ENCODE measurements at places on chromosomes 5 and 9. TPM values are rescaled to one million over a fixed set of nuclear protein-coding genes. Genes with fewer than 3 reads are reported as not detected.

- peaks cover 11% of the 10 kb centered on the region for H3K4me1 ChIP-seq
- H3K36me3 ChIP-seq, result peaks cover 7% of the 10 kb centered on the region
- H3K27me3 ChIP-seq, result no peaks in the 10 kb centered on the region
- H3K27ac ChIP-seq, result no peak overlapping the region
Measured at GRCh38 chr9:5951686-5952211, 61.1 kb downstream of the MLANA start.

GRCh38 chr5:38536968-38537367, 19.5 kb downstream of the LIFR start:
- peak overlapping the region; percentile 45 for H3K27ac ChIP-seq
- H3K36me3 ChIP-seq, result no peaks in the 10 kb centered on the region
- peaks cover 65% of the 10 kb centered on the region for H3K4me1 ChIP-seq
- no peaks in the 10 kb centered on the region for H3K27me3 ChIP-seq
- H3K4me3 ChIP-seq, result no peak overlapping the region
- DNase-seq, result no peak

- no peak overlapping the region for H3K4me3 ChIP-seq
- H3K36me3 ChIP-seq, result no peaks in the 10 kb centered on the region
- DNase-seq, result no peak
- no peak overlapping the region for H3K27ac ChIP-seq
- H3K4me1 ChIP-seq, result no peaks in the 10 kb centered on the region
- H3K27me3 ChIP-seq, result no peaks in the 10 kb centered on the region
Measured at GRCh38 chr5:10710513-10711128, 50.4 kb downstream of the DAP start.

DNA sequence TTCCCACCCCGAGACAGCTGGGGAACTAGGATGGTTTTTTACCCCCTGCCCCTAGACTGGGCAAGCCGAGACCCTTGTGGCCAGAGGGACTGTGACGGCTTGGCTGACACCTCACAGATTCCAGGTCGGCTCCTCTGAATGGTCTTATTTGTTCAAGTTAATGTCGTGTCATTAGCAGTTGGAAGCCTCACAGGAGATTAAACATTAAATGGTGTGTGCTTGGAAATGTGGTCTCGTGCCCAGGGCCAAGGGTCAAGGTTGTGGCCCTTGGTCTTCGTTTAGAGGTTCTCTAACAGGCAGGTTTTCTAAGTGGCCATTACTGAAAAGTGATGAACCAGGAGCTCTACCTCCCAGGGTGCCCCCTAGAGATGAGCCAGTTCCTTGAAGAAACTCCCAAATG, 61.2 kb upstream of the RXRA start:
- peaks cover 59% of the 10 kb centered on the region for H3K27me3 ChIP-seq
- H3K4me1 ChIP-seq, result peaks cover 14% of the 10 kb centered on the region
- no peak overlapping the region for H3K4me3 ChIP-seq
- H3K36me3 ChIP-seq, result no peaks in the 10 kb centered on the region
- H3K27ac ChIP-seq, result no peak overlapping the region

GRCh38 chr9:134959126-134959970, 41.6 kb upstream of the FCN1 start:
- no peaks in the 10 kb centered on the region for H3K27me3 ChIP-seq
- H3K27ac ChIP-seq, result no peak overlapping the region
- no peaks in the 10 kb centered on the region for H3K4me1 ChIP-seq

GRCh38 chr5:27129926-27130325, 91.5 kb upstream of the CDH9 start:
- no peak overlapping the region for H3K4me3 ChIP-seq
- H3K4me1 ChIP-seq, result no peaks in the 10 kb centered on the region
- no peak for DNase-seq

DNA sequence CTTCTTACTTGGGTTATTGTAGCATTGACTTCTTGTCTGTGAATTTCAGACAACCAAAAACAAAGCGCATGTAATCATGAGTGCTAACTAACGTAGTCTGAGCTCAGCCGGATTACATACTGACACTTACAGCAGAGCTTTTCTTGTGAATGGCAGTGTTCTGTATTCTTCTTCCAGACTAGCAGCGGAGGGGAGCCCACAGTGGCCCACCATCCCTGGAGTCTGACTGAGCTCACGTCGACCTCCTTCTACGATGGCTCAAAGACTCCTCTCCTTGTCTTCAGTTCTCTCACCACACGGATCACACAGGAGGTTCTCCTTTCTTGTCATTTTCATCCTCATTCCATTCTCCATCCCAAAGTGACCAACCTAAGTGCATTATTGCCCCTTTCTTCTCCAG, 211.4 kb downstream of the CHSY3 start:
- H3K27me3 ChIP-seq, result no peaks in the 10 kb centered on the region
- H3K36me3 ChIP-seq, result no peaks in the 10 kb centered on the region
- no peak for DNase-seq
- no peaks in the 10 kb centered on the region for H3K4me1 ChIP-seq
- no peak overlapping the region for H3K4me3 ChIP-seq

DNA sequence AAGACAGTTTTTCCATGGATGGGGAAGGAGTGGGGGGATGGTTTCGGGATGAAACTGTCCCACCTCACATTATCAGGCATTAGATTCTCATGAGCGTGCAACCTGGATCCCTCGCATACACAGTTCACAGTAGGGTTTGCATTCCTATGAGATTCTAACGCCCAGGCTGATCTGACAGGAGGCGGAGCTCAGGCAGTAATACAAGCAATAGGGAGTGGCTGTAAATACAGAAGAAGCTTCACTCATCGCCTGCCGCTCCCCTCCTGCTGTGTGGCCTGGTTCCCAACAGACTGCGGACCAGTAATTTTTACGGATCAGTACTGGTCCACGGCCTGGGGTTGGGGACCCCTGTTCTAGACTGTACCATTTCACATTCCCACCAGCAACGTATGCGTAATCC, 68.3 kb upstream of the OTULINL start:
- H3K36me3 ChIP-seq, result peaks cover 6% of the 10 kb centered on the region
- H3K4me1 ChIP-seq, result no peaks in the 10 kb centered on the region
- no peaks in the 10 kb centered on the region for H3K27me3 ChIP-seq
- no peak overlapping the region for H3K4me3 ChIP-seq
- DNase-seq, result no peak

GRCh38 chr9:3049636-3050035, 205.7 kb upstream of the PUM3 start:
- no peak for DNase-seq
- H3K27me3 ChIP-seq, result no peaks in the 10 kb centered on the region
- H3K27ac ChIP-seq, result no peak overlapping the region
- H3K4me3 ChIP-seq, result no peak overlapping the region

DNA sequence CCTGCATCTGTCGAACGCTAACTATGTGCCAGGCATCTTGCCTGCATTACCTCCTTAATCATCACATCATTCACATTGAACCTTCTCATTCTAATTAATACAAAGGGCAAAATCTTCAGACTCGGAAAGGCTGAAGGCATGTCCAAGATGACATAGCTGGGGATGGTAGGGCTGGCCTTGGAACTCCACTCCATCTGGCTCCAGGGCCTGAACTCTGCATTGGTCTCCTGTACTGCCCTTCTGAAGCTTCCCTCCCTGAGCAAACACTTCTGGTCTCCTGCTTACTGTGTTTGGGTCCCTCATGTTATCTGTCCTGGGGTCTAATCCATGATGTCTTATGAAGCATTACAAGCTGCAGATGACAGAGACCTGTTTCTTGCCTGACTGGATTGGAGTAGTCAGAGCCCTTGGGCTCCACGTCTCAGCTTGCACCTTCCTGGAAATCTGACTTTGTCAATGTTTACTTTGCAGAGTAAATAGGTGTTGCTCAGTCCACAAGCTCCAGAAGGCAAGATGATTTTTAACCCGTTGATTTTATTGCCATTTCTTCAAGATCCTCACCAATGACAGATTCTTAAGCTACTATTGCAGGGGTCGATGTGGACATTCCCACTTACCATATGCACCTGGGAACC, 106.1 kb downstream of the GALNT10 start:
- no peak overlapping the region for H3K27ac ChIP-seq
- no peak for DNase-seq
- H3K4me1 ChIP-seq, result peaks cover 11% of the 10 kb centered on the region
- H3K4me3 ChIP-seq, result no peak overlapping the region
- no peaks in the 10 kb centered on the region for H3K27me3 ChIP-seq

GRCh38 chr9:257957-258356, 43.3 kb downstream of the DOCK8 start:
- H3K27me3 ChIP-seq, result no peaks in the 10 kb centered on the region
- no peak overlapping the region for H3K27ac ChIP-seq
- no peak overlapping the region for H3K4me3 ChIP-seq
- H3K4me1 ChIP-seq, result peaks cover 18% of the 10 kb centered on the region
- no peaks in the 10 kb centered on the region for H3K36me3 ChIP-seq

GRCh38 chr5:36378551-36378950, 76.8 kb upstream of the RANBP3L start:
- H3K4me1 ChIP-seq, result peaks cover 10% of the 10 kb centered on the region
- H3K4me3 ChIP-seq, result no peak overlapping the region
- H3K27me3 ChIP-seq, result no peaks in the 10 kb centered on the region
- no peak overlapping the region for H3K27ac ChIP-seq
- H3K36me3 ChIP-seq, result no peaks in the 10 kb centered on the region
- no peak for DNase-seq

GRCh38 chr9:77399964-77400363, 222.6 kb downstream of the VPS13A start:
- no peak for DNase-seq
- no peaks in the 10 kb centered on the region for H3K36me3 ChIP-seq
- no peak overlapping the region for H3K4me3 ChIP-seq

GRCh38 chr9:134234687-134235359, 70.5 kb upstream of the RNU6ATAC start:
- peaks cover 30% of the 10 kb centered on the region for H3K27me3 ChIP-seq
- peaks cover 3% of the 10 kb centered on the region for H3K4me1 ChIP-seq
- H3K27ac ChIP-seq, result no peak overlapping the region

DNA sequence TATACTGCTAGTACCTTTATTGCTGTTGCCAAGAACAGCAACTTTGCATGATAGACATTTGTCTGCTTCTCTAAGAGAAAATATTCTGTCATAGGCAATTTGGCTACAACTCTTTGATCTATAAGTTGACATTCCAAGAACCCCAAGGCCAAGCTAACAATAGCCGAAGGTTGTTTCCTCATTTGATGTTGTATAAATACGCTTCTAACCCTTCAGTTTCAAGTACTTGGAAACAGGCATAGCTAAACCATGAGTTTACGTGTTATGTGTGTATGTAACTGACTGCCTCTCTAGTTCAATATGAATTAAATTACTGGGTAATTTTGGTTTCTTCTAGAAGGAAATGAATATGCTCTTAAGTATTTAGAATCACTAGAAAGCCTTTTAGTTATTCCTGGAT, 1034.0 kb downstream of the TLE4 start:
- H3K4me3 ChIP-seq, result no peak overlapping the region
- H3K27me3 ChIP-seq, result no peaks in the 10 kb centered on the region
- H3K4me1 ChIP-seq, result no peaks in the 10 kb centered on the region
- H3K36me3 ChIP-seq, result no peaks in the 10 kb centered on the region
- no peak for DNase-seq
- H3K27ac ChIP-seq, result no peak overlapping the region

The GPR151 gene
- polyA plus RNA-seq, result not detected

The JAKMIP2 gene
- polyA plus RNA-seq, result 11.0 TPM

The NELFB gene
- polyA plus RNA-seq, result 61.1 TPM

The FOXD4L3 gene
- 0.17 TPM for polyA plus RNA-seq

The OGN gene
- 143 TPM for polyA plus RNA-seq

The FEM1C gene
- 23.8 TPM for polyA plus RNA-seq

The DOCK8 gene
- polyA plus RNA-seq, result 7.7 TPM

The GABRB2 gene
- polyA plus RNA-seq, result 1.7 TPM

The FLT4 gene
- polyA plus RNA-seq, result 48.5 TPM

The AK6 gene
- 51.6 TPM for polyA plus RNA-seq

The RLN2 gene
- polyA plus RNA-seq, result 2.1 TPM

The YIPF5 gene
- 61.6 TPM for polyA plus RNA-seq
